H4 (cell line): ENCODE measurements at places on chromosomes 7 and 10. TPM values are rescaled to one million over a fixed set of nuclear protein-coding genes. Genes with fewer than 3 reads are reported as not detected.

DNA sequence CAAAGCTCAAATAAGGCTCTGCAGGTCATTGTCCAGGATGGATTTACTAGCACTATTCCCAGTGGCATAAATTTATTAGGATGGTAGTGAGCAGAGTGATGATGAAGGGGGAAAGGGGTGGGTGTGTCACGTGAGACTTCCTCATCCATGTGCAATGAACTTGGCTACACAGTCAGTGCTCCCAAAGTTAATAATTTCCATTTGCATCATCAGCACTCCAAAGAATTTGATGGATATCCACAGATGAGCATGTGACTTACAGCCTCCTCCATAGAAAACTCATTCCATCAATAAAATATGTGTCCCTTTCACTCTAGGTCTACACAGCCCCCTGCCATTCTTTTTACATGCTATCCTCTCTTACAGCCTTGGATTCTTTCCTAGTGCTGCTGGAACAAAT lies 142.6 kb upstream of the PLPP4 start:
- DNase-seq = no peak

DNA sequence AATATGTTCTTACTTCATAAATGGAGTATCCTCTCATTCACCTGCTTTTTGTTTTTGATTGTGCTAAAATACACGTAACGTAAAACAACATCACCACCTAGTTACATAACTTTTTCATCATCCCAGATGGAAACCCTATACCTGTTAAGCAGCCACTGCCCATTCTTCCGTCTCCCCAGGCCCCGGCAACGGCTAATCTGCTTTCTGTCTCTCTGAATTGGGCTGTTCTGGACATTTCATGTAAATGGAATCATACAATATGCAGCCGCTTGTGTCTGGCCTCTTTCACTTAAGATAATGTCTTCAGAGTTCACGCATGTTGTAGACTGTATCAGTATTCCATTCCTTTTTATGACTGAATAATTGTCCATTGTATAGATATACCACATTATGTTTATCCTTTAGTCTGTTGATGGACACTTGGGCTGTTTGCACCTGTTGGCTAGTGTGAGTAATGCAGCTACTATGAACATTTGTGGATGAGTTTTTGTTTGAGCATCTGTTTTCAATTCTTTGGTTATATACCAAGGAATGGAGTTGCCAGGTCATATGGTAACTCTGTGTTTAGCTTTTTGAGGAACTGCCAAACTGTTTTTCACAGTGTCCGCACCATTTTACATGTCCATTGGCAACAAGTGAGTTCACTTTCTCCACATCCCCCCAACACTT lies 14.1 kb upstream of the SUN1 start:
- peak; percentile 70 for DNase-seq

- peak; percentile 53 for DNase-seq
These were observed 117.4 kb upstream of the PFKP start for GRCh38 chr10:2949948-2950354.

- peak; percentile 33 for DNase-seq
These were observed 35.2 kb upstream of the FZD1 start for GRCh38 chr7:91228927-91229558.

DNA sequence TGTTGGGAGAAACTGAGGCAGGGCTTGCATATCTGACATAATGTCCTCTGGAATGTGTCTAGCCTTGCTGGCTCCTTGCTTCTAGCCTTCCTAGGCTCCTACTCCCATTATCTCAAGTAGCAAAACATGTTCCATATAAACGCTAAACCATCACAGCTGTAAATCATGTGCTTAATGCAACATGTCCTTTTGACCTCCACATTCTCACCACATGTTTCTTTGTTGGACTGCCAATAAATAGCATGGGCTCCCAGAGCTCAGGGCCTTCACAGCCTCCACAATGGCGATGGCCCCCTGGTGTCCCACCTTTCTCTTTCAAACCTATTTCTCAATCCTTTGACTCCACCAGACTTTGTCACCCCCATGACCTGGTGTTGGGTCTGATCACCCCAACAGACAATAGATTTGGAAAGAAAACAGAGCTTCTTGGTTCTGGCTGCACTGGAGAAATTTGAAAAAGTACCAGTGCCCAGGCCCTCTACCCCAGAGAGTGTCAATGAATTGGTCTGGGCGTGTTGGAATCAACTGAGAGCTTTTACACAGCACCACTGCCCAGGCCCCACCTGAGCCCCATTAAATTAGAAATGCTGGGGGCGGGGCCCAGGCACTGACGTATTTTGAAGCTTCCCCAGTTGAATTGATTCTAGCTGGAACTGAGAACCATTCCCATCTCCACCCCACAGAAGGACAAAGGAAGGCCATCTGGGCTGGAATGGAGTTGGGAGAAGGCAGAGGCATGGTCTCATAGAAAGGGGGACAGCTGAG lies 41.3 kb upstream of the GGCT start:
- DNase-seq = no peak

GRCh38 chr7:17822547-17823173 lies 117.6 kb downstream of the SNX13 start:
- DNase-seq = no peak

- DNase-seq = no peak
These were observed 4.4 kb upstream of the BICC1 start for GRCh38 chr10:58508316-58508715.

- no peak for DNase-seq
These were observed 284.8 kb downstream of the C7orf25 start for GRCh38 chr7:42627101-42627500.

GRCh38 chr10:4909118-4909517 lies 54.1 kb upstream of the AKR1C1 start:
- no peak for DNase-seq

DNA sequence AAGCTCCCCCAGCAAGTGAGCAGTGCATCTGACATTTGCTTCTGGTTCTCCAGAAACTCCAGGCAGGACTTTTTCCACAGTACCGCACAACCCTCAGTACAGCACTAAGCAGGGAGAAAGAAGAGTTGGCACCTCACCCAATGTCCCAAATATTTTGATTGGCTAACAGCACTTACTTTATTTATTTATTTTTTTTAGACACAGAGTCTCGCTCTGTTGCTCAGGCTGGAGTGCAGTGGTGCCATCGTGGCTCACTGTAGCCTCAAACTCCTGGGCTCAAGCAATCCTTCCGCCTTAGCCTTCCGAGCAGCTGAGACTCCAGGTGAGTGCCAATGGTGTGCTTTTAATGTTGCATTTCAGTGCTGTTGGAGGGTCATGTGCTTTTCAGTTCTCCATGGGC lies 200.3 kb upstream of the ZMIZ1 start:
- DNase-seq = no peak

- no peak for DNase-seq
These were observed 70.8 kb upstream of the MEOX2 start for GRCh38 chr7:15757041-15758000.

DNA sequence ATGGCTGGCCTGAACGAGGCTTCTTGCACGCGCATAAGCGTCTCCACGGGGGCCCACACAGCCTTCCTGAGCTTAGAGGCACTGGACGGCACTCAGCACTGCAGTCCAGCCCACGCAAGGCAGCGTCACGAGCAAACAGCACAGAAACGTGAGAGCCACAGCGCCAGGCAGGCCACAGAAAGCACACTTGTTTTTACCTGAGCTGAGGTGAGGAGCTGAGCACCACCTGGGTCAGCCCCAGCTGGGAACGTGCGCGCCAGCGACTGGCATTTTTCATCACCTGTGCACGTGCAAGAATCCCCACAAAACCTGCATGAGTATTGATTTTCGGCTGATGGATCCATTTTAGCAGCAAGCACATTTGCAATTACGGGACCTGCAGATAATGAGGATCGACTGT lies 26.7 kb downstream of the IQCE start:
- no peak for DNase-seq

GRCh38 chr10:8052341-8052955 lies 2.0 kb upstream of the GATA3 start:
- no peak for DNase-seq

DNA sequence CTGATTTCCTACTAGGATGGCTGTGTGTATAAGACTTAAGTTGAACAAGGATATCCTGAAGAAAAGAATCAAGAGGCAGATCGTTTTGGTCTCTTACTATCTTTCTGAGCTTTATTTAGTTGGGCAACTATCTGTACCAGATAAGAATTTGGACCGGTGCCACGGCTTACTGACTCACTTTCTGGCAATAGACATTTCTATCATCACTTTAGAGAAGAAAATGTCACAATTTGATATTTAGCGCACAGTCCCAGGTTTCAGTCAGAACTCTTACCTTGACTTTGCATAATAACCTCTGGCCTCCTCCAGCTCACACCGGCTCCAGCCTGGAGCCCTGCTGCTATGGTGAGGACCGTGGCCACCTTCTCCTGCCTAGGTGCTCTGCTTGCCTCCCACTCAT lies 218.2 kb upstream of the MDFIC start:
- DNase-seq = no peak

- no peak for DNase-seq
These were observed 1.6 kb upstream of the ORAI2 start for GRCh38 chr7:102431617-102432298.

DNA sequence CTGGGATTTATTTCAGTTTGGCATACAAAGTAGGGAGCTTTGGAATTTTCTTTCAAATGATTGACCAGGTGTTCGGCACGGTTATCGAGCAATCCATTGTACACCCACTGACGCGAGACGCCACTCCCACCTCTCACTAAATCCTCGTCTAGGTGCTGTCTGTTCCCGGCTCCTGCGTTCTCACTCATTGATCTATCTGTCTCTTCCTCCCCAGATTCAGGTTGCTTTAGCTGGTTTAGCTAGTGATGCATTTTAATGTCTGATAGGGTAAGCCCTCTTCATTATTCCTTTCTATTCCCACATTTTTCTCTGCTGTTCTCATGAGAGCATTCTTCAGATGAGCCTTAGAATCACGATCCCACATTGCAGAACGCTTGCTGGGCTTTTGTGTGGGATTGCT lies 91.7 kb downstream of the ELFN1 start:
- DNase-seq = no peak

- no peak for DNase-seq
These were observed 386 bp upstream of the AS3MT start for GRCh38 chr10:102868911-102869257.

DNA sequence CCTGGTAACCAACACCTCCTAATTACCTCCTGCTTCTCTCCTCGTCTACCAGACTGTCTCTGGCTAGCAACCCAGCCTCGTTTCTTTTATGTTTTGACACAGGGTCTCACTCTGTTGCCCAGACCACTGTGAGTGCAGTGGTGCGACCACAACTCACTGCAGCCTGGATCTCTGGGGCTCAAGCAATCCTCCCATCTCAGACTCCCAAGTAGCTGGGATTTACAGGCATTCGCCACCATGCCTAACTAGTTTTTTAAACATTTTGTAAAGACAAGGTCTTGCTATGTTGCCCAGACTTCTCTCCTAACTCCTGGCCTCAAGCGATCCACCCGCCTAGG lies 10.2 kb downstream of the TNRC18 start:
- DNase-seq = no peak

- DNase-seq = no peak
These were observed 472.8 kb downstream of the KCNMA1 start for GRCh38 chr10:77164616-77165311.

DNA sequence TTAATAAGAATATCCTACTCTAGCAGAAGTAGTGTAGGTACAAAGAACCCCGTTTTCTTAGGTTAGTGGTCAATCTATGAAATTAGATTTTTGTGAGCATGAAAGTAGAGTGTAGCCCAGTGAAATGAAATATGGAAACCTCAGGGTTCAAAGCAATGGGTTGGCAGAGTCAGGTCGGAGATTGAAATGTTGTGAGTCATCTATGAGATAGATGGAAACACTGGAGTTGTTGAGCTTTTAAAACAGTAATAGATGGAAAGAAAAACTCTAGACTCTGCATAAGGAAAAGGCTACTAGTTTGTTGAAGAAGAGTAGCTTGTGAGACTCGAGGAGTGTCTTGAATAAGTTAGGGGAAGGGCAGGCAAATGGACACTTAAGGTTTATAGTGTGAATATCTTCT lies 251.9 kb downstream of the EXOC4 start:
- no peak for DNase-seq

DNA sequence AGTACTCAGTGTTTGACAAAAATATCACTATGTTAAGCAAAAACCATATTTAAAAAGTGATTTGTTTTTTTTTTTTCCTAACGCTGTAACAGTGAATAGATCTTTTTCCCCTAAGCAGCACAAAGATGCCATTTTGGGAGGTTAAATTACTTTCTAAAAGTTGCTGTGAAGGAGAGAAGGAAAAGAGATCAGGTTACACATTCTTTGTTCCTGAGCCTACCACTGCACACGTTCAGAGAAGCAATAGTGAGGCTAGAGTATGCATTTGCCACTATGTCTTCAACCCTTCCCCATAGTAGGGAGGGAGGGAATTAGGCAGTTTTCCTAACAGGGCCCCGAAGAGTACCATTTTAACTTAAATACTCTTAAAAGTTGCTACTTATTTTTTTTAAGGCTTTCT lies 38.9 kb downstream of the BMPR1A start:
- peak; percentile 89 for DNase-seq

GRCh38 chr10:60906411-60906810 lies 37.6 kb downstream of the RHOBTB1 start:
- DNase-seq = no peak

GRCh38 chr7:29859524-29860185 lies 53.3 kb downstream of the WIPF3 start:
- DNase-seq = no peak

DNA sequence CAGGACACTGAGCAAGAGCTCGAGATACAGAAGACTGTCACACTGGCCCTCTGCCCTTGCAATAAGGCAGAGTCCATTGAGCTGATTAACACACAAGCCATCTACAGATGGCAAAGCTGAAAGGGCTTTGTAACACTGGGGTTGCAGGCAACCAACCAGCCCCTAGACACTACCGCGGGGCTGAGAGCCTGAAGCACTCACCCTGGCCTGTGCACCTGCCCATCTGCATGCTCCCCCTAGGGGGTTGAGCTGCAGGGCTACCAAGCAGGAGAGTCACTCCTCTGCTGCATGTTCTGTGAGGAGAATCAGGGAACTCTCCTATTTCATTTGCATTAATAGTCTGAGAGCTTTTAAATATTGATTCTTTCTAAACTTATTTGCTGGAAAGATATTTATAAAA lies 128.1 kb upstream of the VIPR2 start:
- no peak for DNase-seq

GRCh38 chr10:78254013-78254412 lies 220.3 kb downstream of the RPS24 start:
- DNase-seq = no peak

GRCh38 chr7:107966711-107967110 lies 36.2 kb downstream of the LAMB1 start:
- peak; percentile 84 for DNase-seq

The SEMA4G gene
- total RNA-seq = 0.27 and 0.89 TPM in 2 replicates

The ASAH2 gene
- 0.31 and 3.8 TPM in 2 replicates for total RNA-seq

The ANKRD30A gene
- 0.41 and 1.2 TPM in 2 replicates for total RNA-seq

The ATP6V0A4 gene
- total RNA-seq = 0.17 and 0.39 TPM in 2 replicates

The TMEM140 gene
- total RNA-seq = 18.6 and 27.3 TPM in 2 replicates

The COL28A1 gene
- not detected in 2 replicates for total RNA-seq

The MCMBP gene
- total RNA-seq = 68.7 and 77.3 TPM in 2 replicates

The LOXL4 gene
- total RNA-seq = 0.27 TPM in 1 of 2 replicates, not detected in the other

The TMEM225B gene
- total RNA-seq = 0.19 and 1.6 TPM in 2 replicates

The BLNK gene
- 0.10 TPM in 1 of 2 replicates, not detected in the other for total RNA-seq

The NXPH1 gene
- total RNA-seq = 0.70 TPM in 1 of 2 replicates, not detected in the other

The SUN3 gene
- total RNA-seq = 1.1 and 8.6 TPM in 2 replicates

The LLCFC1 gene
- total RNA-seq = not detected in 2 replicates

The PITX3 gene
- not detected in 2 replicates for total RNA-seq

The TMEM184A gene
- 2.3 and 4.4 TPM in 2 replicates for total RNA-seq
